ENCODE measurements at places on chromosomes 7 and 10. TPM values are rescaled to one million over a fixed set of nuclear protein-coding genes. Genes with fewer than 3 reads are reported as not detected.

The HDAC9 gene
- total RNA-seq: 0.40 TPM

The FAM13C gene
- not detected for total RNA-seq

The MEOX2 gene
- total RNA-seq: not detected

The ECD gene
- 38.9 TPM for total RNA-seq

The GARIN1A gene
- 0.16 TPM for total RNA-seq

The SRGN gene
- total RNA-seq: 725 TPM

GRCh38 chr7:17146621-17147020 lies 151.8 kb upstream of the AHR start:
- DNase-seq: no peak

- no peak for DNase-seq
These were observed 217.3 kb upstream of the CCDC6 start for GRCh38 chr10:60123668-60124067.

DNA sequence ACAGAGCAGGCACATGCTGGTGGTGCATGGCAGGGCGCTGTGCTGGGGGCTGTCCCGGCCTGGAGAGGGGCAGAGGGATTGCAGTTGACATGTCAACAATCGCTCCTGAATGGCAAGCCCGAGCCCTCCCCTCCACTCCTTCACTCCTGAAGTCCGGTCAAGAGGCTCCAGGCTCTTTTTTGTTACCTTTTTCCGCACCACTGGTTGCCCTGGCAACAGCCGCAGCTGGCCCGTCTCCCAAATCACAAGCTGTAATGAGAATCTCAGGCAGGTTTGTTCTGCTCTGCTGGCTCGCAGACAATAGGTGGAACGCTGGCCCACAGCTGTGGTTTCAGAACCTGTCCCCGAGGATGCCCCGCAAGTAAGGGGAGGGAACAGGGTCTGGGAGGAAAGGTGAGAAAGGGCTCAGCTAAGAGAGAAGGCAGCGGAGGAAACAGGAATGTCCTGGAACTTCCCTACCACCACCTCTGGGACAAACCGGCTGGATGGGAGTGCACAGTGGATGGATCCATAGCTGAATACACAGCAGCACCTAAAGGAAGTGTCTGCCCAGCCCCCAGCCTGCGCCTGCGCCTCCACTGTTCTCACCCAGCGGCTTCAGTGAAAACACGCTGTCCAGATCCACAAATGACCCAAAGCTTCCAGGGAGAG lies 58.9 kb downstream of the CALML3 start:
- DNase-seq: no peak

- no peak for DNase-seq
These were observed 4.8 kb downstream of the MMP21 start for GRCh38 chr10:125770844-125771243.

- no peak for DNase-seq
These were observed 2.6 kb downstream of the NPTX2 start for GRCh38 chr7:98619450-98620321.

- no peak for DNase-seq
These were observed 698.6 kb upstream of the NRP1 start for GRCh38 chr10:34033078-34033477.

DNA sequence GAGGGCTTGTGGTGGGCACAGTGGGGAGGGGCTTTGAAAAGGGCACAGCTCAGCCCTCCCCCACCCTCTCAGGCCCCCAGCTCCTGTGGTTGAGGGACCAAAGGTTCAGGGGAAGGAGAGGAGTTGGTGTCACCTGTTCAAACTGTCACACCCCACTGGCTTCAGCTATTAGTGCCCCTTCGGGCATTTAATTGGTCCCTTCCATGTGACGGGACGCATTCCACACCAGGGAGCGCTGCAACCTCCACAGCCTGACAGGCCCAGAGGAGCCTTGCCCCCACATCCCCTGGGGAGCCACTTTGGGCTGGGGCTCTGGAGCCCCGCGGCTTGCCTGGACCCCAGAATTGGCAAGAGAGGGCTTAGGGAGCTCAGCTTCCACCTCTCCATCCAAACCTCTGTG lies 75.7 kb downstream of the C10orf105 start:
- DNase-seq: no peak

- no peak for DNase-seq
These were observed 74.8 kb downstream of the SVIL start for GRCh38 chr10:29559996-29560395.

GRCh38 chr10:31011665-31012022 lies 20.0 kb downstream of the ZNF438 start:
- no peak for DNase-seq

GRCh38 chr10:44517635-44518034 lies 132.7 kb upstream of the CXCL12 start:
- no peak for DNase-seq

- no peak for DNase-seq
These were observed 29.0 kb downstream of the ACSL5 start for GRCh38 chr10:112402917-112403316.

DNA sequence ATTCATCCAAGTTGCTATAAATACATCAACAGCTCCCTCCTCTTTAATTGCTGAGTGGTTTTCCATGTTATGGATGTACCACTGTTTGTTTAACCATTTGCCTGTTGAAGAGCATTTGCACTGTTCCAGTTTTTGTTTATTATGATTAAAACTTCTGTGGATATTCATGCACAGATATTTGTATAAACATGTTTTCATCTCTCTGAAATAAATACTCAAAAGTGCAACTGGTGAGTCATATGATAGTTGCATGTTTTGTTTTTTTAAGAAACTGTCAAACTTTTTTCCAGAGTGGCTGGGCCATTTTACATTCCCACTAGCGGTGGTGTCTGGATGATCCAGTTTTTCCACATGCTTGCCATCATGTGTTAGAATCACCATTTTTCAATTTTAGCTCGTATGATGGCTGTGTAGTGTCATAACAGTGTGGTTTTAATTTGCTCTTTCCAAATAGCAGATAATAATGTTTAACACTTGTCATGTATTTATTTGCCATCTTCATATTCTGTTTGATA lies 33.6 kb downstream of the MEOX2 start:
- no peak for DNase-seq

GRCh38 chr7:82506702-82507101 lies 63.1 kb upstream of the CACNA2D1 start:
- no peak for DNase-seq

DNA sequence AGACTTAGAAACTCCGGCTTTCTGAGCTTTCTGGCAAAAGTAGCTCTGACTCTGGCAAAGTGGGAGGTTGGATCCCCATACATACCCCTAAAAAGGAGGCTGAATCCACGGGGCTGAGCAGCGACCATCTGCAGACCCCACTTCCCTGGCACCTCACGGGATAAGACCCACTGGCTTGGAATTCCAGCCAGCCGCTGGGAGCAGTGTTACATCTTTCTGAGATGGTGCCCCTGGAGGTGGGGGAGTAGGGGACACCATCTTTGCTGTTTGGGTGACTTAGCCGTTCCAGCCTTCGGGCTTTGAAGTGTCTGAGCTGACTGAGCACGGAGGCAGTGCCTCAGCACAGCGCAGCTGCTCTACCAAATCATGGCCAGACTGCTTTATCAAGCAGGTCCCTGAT lies 45.0 kb upstream of the GRM3 start:
- DNase-seq: no peak

- no peak for DNase-seq
These were observed 916.2 kb upstream of the GHITM start for GRCh38 chr10:83222832-83223742.

GRCh38 chr7:55494951-55495350 lies 77.4 kb downstream of the VOPP1 start:
- DNase-seq: no peak

Measured in activated T-cell treated with anti-CD3 and anti-CD28 coated beads, Interleukin-2, amount 50 U/mL, for 4 hours (primary cell).